Endothelial cell of umbilical vein (primary cell): ENCODE measurements at places on chromosomes 7 and 10.

- H3K27ac ChIP-seq: no peak overlapping the region
Measured at GRCh38 chr10:26737730-26738129, 40.2 kb downstream of the PDSS1 start.

DNA sequence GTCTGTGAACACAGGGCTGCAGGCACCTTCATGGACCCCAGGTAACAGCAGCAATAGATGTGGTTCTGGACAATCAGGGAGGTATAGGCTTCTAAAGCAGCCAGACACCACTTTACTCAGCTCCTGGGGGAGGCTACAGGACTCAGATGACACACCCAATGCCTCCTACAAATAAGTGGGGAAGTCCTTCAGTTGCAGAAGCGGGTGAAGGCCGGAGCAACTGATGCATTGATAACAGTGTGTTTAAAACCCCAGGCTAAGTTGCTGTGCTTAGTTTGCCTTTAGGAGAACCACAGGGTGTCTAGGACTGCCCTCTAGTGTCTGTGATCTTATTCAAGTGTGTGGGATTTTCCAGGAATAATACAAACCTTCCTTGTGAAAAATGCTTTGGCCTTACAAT lies 5.9 kb upstream of the ITGA8 start:
- H3K36me3 ChIP-seq: no peaks in the 10 kb centered on the region
- no peak overlapping the region for H3K27ac ChIP-seq
- peak; percentile 49 for DNase-seq
- H3K4me1 ChIP-seq: no peaks in the 10 kb centered on the region
- H3K27me3 ChIP-seq: peaks cover 17% of the 10 kb centered on the region

DNA sequence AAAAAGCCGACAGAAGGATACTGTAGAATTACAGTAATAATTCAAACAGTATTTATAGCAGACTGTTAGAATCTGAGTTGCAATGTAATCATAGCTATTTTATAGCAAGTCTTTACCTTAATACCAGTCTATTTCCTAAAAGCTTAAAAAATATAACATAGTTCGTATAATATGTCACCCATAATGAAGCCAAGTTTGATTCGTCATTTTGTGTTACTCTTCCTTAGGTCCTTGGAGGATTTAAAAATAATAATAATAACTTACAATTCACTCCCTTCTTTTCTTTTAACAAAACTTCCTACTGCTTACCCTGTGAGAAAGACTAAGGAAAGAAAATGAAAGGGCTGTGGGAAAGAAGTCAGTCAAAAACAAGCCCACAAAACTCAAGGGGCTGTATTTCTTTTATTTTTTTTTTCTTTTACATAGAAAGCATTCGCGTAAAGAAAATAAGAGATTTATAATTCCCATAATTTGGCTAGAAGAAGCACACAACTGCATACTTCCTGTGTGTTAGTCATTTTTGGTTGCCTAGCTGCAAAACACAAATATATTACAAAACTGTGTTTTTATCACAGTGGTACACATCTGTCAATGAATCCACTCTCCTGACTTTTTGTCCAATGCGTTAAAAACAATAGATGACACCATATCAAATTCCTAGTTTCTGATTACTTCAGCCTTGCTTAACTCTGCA lies 187.2 kb upstream of the CELF2 start:
- peak overlapping the region; percentile 98 for H3K27ac ChIP-seq
- peak; percentile 93 for DNase-seq
- peaks cover 29% of the 10 kb centered on the region for H3K4me1 ChIP-seq
- H3K27me3 ChIP-seq: no peaks in the 10 kb centered on the region

DNA sequence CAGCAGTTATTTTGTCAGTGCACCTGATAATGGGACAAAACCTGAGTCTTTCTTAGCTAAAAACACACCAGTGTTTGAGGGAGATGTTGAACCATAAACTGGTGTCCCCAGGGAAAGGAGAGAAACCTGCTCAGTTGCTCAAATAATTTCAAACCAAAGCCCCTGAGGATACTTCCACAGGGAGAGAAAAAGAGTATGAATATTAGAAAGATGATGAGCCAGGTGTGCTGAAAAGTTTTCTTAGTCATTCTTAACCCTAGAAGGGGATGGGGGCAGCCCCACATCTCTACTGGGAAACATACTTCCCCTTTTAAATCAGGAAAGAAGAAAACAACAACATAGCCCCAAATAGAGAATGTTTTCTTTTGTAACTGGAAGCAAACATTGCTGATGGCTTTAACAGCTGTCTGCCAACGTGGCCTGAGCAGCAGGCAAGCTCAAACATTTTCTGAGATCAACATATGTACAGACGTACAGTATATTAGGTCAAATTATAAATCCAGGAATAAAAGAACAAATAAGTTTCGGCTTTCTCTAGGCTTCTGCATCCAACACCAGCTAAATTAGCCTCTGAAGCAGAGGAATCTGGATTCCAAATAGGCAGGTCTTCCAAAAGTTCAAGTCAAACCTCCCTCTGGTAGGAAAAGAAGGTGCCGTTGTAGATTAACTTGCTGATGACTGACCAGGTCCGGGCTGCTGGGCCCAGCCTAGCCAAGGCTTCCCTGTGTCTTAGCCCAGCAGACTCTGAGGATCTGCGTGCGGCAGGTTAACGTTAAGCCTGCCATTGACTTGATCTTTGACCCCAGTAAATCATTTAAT lies 30.5 kb upstream of the FBXW4 start:
- H3K27ac ChIP-seq: no peak overlapping the region
- no peak for DNase-seq
